ENCODE measurements at places on chromosomes 3 and 15.
A peak's percentile ranks its signal among the peaks of the same experiment; 100 is the strongest.

DNA sequence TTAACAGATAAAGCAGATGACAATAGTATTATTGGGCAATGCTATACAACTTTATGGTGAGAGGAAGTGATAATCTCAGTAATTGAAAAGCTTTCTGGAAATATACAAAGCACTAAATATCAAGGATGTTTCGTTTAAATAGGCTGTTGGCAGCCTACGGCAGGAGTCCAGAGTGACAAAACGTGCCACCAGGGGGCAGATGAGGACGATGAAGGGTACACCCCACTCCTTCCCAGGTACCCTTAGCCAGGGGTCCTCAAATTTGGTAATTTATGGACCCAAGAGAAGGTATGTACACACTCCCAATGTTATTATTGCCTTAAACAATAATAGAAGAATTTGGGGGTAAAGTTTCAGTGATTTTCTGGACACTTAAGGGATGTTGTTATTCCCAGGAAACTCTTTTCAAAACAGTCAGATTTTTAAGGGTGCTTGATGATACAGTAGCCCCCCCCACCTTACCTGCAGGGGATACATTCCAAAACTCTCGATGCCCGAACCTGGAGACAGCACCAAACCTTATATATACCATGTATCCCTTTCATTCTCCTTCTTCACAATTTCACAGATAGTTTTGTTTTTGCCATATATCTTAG, 1.4 kb upstream of the MAGEL2 start:
- DNase-seq: peak; percentile 72

DNA sequence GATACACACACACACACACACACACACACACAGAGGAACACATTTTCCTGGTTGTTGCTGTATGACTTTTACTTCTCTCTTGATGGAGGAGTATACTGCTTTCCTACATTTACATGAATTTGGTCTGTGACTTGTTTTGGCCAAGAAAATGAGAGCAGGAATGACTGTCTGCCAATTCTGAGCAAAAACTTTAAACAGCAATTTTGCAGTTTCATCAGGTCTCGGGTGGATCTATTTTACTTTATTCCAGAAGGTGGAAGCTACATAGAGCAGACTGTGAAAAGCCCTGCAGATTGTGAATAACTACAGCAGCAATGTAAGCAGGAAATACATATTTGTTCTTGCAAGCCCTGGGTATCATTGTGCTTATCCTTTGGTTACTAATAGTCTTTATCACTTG, 1350.0 kb upstream of the EPHA6 start:
- DNase-seq: peak; percentile 22

DNA sequence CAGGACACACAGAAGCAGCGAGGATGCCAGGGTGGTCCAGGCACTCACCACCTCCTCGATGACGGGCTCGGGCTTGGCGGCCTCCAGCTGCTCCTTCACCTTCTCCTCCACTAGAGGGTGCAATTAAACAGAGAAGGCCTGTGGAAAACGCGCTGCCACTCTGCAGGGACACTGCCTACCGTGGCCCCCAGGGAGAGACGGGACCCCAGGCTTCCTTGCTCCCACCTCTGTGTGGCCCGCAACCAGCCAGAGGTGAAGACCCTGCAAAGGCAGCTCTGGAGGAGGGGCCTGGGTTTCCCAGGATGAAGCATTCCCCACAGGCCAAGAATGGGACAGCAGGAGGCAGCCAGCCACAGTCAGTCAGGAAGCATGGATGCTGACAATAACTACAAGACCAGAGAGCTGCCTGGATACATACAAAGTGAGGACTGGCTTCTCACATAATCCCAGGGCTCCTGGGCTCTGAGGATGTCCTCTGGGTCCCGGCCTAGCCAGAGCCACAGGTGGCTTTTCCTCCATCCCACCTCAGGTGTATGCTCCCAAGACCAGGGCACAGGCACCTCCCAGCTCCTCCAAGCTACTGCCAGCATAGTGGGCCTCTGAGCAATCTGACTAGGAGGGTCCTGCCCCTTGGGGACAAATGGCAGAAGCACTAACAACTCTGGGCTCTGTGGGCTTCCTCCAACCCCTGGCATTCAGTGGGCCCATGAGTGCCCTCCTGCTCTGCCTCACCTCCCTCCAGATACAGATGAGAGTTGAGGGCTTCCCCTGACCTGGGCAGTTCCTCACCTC, 46.2 kb downstream of the PTH1R start:
- no peak for DNase-seq

DNA sequence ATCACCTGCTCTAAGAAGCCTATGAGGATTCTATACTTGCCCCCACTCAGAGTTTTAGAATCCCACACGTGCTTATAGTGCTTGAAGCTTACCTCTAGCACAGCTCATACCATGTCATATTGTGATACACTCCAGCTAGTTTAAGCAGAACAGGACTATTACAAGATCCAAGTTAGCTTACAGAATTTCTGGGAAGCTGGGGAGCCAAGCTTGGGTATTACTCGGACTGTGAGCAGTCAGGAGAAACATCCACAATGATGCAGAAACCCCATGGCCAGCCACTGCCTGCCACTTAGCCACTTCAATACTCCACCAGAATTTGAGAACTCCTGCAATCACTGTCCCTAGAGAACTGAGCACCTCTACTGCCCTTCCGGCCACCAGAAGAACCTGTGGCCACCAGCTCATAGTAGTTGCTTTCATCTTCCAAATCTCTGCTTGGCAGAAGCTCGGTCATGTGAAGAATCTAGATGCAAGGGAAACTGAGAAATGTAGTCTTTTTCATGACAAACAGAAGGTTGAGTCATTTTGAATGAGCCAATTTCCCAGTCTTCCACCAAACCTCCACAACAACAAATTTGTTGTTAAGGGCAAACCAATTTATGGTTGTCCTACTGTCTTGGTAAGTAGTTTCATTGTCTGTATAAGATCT, 27.7 kb upstream of the SSR3 start:
- DNase-seq: no peak

DNA sequence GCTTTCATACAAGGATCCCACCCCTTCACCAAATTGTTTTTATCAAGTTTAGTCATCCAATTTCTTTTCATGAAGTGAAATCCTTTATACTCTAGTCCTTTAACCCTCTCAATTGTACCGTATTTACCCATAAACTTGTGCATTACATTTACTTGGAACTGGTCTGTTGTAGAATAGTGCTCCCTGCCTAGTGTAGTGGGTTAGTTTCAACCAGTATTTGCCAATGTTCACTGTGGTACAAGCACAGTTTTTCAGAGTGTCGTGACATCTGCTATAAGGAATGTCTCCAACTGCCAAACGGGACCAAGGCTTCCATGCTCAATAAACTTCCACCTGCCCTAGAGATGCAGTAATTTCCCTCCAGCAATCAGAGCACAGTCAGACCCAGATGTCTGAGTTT, 211.9 kb downstream of the KCNAB1 start:
- DNase-seq: no peak

DNA sequence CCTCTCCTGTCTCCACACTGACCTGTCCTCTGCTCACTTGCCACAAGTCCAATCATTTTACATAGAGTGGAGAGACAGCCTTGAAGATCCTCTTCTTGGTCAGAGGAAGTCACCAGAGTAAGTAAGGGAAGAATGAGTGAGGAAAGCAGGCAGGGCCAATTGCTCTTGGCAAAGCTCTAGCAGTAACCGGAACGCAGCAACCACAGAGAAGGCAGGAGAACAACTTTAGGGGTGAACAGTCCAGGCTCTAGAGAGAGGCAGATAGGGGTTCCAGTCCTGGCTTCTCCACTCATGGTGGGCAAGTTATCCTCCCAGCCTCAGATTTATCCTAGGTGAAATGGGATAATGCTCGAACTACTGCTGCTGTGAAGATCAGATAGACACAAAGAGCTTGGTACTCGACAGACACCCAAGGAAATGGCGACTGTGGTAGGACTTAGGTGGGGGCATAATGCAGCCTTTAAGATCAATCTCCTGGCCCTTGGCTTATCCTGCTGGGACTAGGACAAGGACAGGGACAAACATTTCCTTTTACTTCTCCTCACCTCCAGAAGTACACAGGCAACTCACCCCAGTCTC, 1.2 kb upstream of the ADAMTSL3 start:
- DNase-seq: no peak

- no peak for DNase-seq
These were observed 22.5 kb downstream of the CHST14 start for GRCh38 chr15:40493089-40493840.

DNA sequence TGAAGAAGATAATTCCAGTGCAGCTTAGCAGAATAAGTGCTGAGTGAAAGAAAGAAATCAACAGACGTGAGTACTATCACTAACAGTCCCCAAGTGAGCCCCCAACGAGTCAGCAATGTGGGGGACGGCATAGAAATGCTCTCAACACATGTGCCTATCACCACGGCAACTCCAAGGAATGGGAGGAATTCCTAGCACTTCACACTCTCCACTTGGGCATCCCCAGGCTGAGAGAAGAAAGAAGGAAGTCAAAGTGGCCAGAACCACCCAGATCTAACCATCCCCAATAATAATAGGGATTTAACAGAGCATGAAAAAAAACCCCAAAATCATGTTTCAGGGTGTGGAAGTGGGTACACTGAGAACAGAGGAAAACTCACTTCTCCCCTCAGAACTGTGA, 29.3 kb upstream of the CPNE4 start:
- no peak for DNase-seq

DNA sequence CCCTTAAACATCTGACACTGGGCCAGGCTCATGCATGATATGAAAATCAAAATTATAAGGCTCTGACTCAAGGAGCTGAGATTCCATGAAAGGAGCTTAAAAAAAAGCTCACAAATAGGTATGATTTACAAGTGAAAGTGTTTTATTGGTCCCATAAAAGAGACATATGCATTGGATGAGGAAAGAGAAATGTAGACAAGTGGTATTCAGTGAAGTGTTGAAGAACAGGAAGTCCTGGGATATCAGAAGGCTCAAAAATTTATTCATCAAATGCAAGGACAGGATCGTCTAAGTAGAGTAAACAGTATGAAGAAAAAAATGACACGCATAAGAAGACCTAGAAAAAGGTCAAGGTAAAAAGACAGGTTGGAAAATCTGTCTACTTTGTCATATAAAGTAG, 188.9 kb downstream of the CBLB start:
- no peak for DNase-seq

GRCh38 chr3:169286214-169286613, 377.3 kb downstream of the MECOM start:
- DNase-seq: no peak

GRCh38 chr3:73687106-73688004, 62.6 kb upstream of the PDZRN3 start:
- peak; percentile 40 for DNase-seq

GRCh38 chr3:72439321-72440183, 408.7 kb downstream of the SHQ1 start:
- DNase-seq: no peak

DNA sequence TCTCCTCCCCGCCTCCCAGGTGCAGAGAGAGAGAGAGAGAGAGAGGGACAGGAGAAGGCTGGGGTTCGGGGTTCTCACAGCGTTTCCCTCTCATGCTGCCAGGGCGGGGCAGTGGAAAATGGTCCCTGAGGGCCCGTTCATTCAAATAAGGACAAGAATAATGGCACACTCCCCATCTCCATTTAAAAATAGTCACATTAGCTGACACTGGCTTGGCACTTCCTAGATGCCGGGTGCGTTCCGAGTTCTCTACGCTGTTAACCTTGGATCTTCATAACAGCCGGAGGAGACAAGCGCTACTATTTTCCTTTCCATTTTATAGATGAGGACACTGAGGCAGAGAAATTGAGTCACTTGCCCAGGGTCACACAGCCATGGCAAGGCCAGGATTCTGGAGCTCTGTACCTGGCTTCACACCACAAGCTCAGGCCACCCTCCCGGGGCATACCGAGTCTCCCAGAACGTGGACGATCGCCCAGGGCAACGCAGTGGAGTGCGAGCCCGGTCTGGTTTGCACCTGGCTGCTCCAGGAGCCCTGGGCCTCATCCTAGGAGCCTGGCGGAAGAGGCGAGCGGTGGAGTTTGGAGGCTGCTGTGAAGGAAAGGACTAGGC, 608 bp upstream of the SLC6A6 start:
- peak; percentile 33 for DNase-seq

- DNase-seq: no peak
These were observed 600.2 kb upstream of the GRM7 start for GRCh38 chr3:6260551-6261191.

DNA sequence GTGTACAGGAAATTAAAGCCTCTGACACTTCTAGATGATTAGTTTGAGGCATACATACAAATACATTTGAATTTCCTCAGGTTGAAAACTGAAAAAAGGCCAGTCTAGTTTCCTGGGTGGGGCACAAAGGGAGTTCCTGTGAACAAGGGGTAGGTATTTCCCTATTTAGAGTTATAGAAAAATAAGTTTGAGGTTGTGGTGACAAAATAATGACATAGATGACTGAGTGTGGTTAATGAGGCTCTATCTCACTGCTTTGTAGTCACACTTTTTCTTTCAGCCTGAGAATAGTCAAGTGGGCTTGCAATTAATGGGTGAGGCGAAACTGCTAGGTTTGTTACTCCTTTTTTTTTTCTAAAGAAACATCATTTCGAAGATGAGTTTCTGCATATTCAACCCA, 4.3 kb downstream of the SLCO3A1 start:
- DNase-seq: no peak

DNA sequence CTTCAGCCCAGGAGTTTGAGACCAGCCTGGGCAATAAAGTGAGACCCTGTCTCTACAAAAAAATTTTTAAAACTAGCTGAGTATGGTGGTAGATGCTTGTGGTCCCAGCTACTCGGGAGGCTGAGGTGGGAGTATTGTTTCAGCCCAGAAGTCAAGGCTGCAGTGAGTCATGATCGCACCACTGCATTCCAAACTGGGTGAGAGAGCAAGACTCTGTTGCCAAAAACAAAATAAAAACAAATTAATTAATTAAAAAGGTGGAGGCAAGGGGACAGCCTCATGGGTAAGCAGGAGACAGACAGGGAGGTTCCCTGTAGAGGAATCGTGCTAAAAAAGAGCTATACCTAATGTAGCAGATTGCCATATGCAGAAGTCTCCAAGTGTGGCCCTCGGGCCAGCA, 12.6 kb downstream of the HAPLN3 start:
- DNase-seq: no peak

DNA sequence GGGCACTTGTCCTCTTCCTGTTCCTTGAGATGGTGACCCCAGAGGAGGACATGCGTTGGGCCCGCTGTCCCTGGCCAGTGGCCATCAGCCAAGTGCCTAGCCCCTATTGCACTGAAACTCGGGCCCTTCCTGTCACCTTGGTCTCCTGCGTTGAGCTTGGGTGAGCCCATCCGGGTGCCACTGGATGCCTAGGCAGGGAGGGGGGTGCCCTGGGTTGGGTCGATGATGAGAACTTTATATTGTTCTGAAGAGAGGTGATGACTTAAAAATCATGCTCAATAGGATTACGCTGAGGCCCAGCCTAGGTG, 221.8 kb downstream of the SNRPN start:
- no peak for DNase-seq

DNA sequence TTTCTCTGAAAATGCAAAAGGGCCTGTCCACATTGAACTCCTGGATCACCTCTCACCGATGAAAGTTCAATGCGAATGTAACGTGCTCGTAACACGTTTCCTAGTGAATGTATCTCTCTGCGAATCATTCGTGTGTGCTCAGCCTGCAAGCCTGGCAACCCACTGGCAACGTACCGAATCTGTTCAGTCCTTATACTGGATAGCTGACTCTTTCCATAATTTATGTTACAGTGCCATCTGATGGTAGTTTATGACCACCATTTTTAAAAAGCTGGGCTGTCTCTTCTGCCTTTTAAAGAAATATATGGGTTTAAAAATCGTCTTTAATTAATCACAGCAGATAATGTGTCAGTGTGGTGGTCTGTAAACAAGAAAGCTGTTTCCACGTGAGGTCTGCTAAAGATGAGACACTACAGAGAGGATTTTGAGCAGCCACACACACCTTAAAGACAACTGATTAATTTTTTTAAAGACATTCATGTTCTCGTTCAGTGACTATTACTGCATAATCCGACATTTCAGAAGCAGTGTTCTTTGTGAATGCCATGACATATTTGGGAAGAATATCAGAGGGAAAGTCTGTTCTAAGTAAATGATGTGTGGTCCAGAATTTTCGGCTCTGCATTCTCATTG, 69.4 kb upstream of the FOXP1 start:
- DNase-seq: peak; percentile 76
